ENCODE measurements at places on chromosomes 12 and 14. TPM values are rescaled to one million over a fixed set of nuclear protein-coding genes. Genes with fewer than 3 reads are reported as not detected.

The KRT81 gene
- total RNA-seq = 0.50 TPM

The PTMS gene
- 501 TPM for total RNA-seq

The PROX2 gene
- total RNA-seq = not detected

The KRT72 gene
- not detected for total RNA-seq

The KCNMB4 gene
- total RNA-seq = 1.1 TPM

The OVCH1 gene
- total RNA-seq = 0.52 TPM

The SYCP3 gene
- total RNA-seq = not detected

The TOMM20L gene
- total RNA-seq = not detected

The PAX9 gene
- 3.9 TPM for total RNA-seq

The SLC5A8 gene
- not detected for total RNA-seq

- no peak overlapping the region for H3K4me3 ChIP-seq
- DNase-seq = no peak
- H3K27ac ChIP-seq = no peak overlapping the region
- H3K27me3 ChIP-seq = no peaks in the 10 kb centered on the region
Measured at GRCh38 chr12:71125515-71125914, 32.3 kb downstream of the TSPAN8 start.

GRCh38 chr12:31259136-31259886, 66.6 kb downstream of the SINHCAF start:
- peaks cover 20% of the 10 kb centered on the region for H3K27me3 ChIP-seq
- no peaks in the 10 kb centered on the region for H3K36me3 ChIP-seq
- H3K4me1 ChIP-seq = no peaks in the 10 kb centered on the region
- H3K4me3 ChIP-seq = no peak overlapping the region
- DNase-seq = no peak

GRCh38 chr14:50025776-50026175, 90.6 kb downstream of the VCPKMT start:
- peaks cover 9% of the 10 kb centered on the region for H3K36me3 ChIP-seq
- no peak overlapping the region for H3K4me3 ChIP-seq
- peak overlapping the region; percentile 69 for H3K27ac ChIP-seq
- H3K27me3 ChIP-seq = no peaks in the 10 kb centered on the region

DNA sequence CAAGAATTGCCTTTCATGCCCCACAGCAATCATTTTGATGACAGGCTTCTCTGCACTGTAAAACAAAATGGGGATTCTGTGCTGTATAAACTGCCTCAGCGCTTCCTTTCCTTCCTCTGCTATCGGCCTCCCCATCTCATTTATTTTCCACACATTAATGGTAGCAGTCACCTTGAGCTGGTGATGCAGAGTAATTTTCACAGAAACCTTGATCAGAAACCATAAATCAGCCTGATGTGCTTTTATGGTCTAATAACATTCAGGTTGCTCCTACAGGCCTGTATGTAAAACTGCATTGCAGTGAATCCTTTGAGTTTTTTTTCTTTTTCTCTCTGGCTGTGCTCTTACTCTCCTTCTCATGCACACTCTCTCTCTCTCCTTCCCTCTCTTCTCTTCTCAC, 578.4 kb upstream of the STXBP6 start:
- no peaks in the 10 kb centered on the region for H3K36me3 ChIP-seq
- H3K4me1 ChIP-seq = no peaks in the 10 kb centered on the region
- DNase-seq = no peak
- H3K27ac ChIP-seq = no peak overlapping the region

DNA sequence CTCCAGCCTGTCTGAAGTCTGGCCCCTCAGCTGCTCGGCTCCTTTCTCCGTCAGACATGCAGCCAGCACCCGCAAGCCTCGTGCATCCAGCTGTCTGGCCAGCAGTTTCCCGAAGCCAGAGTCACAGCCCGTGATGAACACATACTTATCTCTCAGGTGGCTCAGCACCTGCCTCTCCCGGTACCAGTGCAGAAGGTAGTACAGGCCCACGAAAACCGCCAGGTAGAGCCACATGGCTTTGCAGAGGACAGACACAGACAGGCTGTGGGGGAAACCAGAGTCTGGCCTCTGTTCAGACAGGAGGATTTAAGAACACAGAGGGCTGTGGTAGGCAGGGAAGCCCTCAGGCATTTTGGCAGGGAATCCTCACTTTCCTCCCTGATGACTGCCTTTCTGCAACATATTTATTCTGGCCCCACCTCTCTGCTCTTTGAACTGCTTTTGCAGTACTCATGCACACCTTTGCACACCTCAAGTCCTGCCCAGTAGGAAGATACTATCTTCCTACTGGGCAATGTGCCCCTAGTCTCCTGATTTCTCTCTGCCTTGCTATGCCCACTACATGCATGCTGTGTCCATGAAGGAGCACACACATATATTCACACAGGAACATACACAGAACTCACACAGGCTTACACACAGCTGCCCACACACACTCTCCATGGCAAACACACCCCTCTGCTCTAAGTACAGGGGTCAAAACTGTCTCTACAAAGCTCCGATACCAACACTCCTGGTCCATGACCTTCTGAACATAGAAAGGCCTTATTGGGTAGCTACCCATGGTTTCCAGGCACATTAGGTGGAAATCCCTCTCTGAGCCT, at the start of gene RDH16:
Gene RDH16, minus strand, starts transcription at position 380 of the 824 bp plus-strand sequence. Its CDS starts 146 bp downstream, at position 234.
- no peaks in the 10 kb centered on the region for H3K36me3 ChIP-seq
- H3K4me3 ChIP-seq = no peak within 1 kb of the TSS
- H3K27me3 ChIP-seq = peaks cover 63% of the 10 kb centered on the region
- H3K4me1 ChIP-seq = peaks cover 1% of the 10 kb centered on the region

GRCh38 chr12:12048266-12048665, 22.5 kb upstream of the BCL2L14 start:
- no peaks in the 10 kb centered on the region for H3K4me1 ChIP-seq
- no peaks in the 10 kb centered on the region for H3K36me3 ChIP-seq
- H3K4me3 ChIP-seq = no peak overlapping the region
- peaks cover 8% of the 10 kb centered on the region for H3K27me3 ChIP-seq

DNA sequence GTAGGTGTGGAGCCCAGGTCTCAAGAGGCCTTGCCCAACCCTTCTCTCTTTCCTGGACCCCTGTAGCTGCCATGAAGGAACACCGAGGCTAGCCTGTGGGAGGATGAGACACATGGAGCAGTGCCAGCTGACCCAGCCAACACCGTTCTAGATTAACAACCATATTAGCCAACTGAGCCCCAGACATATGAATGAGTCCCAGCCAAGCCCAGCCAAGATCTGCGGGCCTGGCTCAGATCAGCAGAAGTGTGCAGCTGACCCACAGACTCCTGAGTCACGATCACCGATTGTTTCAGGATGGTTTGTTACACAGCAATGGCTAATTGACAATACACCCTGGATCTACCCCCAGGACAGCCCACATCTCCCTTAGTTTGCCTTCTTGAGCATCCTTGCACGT, 82.1 kb downstream of the NTF3 start:
- peak; percentile 36 for DNase-seq
- no peaks in the 10 kb centered on the region for H3K36me3 ChIP-seq
- peaks cover 11% of the 10 kb centered on the region for H3K4me1 ChIP-seq
- H3K27ac ChIP-seq = no peak overlapping the region
- peaks cover 5% of the 10 kb centered on the region for H3K27me3 ChIP-seq
- no peak overlapping the region for H3K4me3 ChIP-seq

GRCh38 chr12:31737345-31737744, 8.5 kb upstream of the AMN1 start:
- H3K36me3 ChIP-seq = no peaks in the 10 kb centered on the region
- H3K4me3 ChIP-seq = no peak overlapping the region
- peaks cover 6% of the 10 kb centered on the region for H3K4me1 ChIP-seq
- H3K27me3 ChIP-seq = no peaks in the 10 kb centered on the region
- no peak for DNase-seq
- no peak overlapping the region for H3K27ac ChIP-seq

GRCh38 chr12:70290116-70290515, 46.9 kb downstream of the CNOT2 start:
- H3K27me3 ChIP-seq = no peaks in the 10 kb centered on the region
- peaks cover 20% of the 10 kb centered on the region for H3K4me1 ChIP-seq
- H3K27ac ChIP-seq = peak overlapping the region; percentile 74
- no peak for DNase-seq
- peaks cover 32% of the 10 kb centered on the region for H3K36me3 ChIP-seq

GRCh38 chr12:27672051-27672450, 24.2 kb upstream of the REP15 start:
- no peak for DNase-seq
- H3K4me3 ChIP-seq = no peak overlapping the region
- H3K27ac ChIP-seq = no peak overlapping the region

DNA sequence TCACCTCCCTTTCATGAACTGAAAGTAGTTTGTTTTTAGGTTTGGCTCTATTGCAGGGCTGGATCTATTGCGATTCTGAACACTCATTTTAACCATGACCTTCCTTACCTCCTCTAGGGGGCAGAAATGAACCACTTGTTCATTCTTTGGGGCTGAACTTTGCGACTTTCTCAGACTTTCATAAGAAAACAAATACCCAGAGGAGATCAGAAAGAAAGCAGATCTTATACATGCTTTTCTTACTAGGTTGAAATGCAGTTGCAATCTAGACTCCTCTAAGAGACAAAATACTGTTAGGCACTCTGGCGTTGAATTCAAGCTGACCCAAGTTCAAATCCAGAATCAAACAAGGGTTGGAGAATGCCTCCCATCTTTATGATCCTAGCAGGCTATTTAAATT, 32.6 kb upstream of the PLEKHG3 start:
- H3K27ac ChIP-seq = peak overlapping the region; percentile 42
- H3K4me1 ChIP-seq = peaks cover 39% of the 10 kb centered on the region
- no peaks in the 10 kb centered on the region for H3K27me3 ChIP-seq
- DNase-seq = no peak

GRCh38 chr12:16165506-16165905, 112.0 kb downstream of the SLC15A5 start:
- H3K27ac ChIP-seq = no peak overlapping the region
- H3K4me3 ChIP-seq = no peak overlapping the region
- no peaks in the 10 kb centered on the region for H3K36me3 ChIP-seq
- no peak for DNase-seq
- H3K27me3 ChIP-seq = peaks cover 15% of the 10 kb centered on the region

GRCh38 chr14:50083467-50084337, 32.7 kb downstream of the VCPKMT start:
- DNase-seq = no peak
- no peak overlapping the region for H3K4me3 ChIP-seq
- H3K27ac ChIP-seq = peak overlapping the region; percentile 18
- peaks cover 22% of the 10 kb centered on the region for H3K4me1 ChIP-seq
- H3K36me3 ChIP-seq = no peaks in the 10 kb centered on the region

DNA sequence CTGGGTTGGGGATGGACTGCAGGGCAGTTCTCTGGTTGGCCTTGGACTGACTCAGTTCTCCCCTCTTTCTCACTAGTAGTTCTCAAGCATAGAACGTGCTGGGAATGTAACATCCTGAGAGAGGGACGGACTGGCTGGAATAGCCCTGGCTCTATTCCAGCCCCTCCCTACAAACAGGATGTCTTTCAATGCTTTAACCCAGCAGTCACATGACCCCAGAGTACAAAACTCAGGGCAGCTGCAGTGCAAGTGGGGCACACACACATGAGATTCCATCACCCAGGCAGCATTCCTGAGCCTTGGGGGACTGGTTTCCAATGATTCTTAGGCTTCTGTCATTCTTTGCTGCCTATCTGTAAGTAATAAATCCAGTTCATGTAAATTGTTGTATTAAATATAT, 1.6 kb upstream of the ACOT6 start:
- DNase-seq = no peak
- no peaks in the 10 kb centered on the region for H3K27me3 ChIP-seq
- no peaks in the 10 kb centered on the region for H3K36me3 ChIP-seq
- H3K27ac ChIP-seq = no peak overlapping the region

GRCh38 chr14:30054201-30054600, 126.6 kb upstream of the PRKD1 start:
- no peaks in the 10 kb centered on the region for H3K4me1 ChIP-seq
- no peak overlapping the region for H3K27ac ChIP-seq
- H3K27me3 ChIP-seq = no peaks in the 10 kb centered on the region

GRCh38 chr14:67583711-67584644, 16.1 kb downstream of the PIGH start:
- H3K36me3 ChIP-seq = peaks cover 3% of the 10 kb centered on the region
- H3K27ac ChIP-seq = no peak overlapping the region
- DNase-seq = no peak

- peaks cover under 1% of the 10 kb centered on the region for H3K27me3 ChIP-seq
- H3K36me3 ChIP-seq = no peaks in the 10 kb centered on the region
- H3K4me1 ChIP-seq = peaks cover under 1% of the 10 kb centered on the region
- DNase-seq = no peak
Measured at GRCh38 chr12:12689647-12690300, 6.2 kb downstream of the GPR19 start.

DNA sequence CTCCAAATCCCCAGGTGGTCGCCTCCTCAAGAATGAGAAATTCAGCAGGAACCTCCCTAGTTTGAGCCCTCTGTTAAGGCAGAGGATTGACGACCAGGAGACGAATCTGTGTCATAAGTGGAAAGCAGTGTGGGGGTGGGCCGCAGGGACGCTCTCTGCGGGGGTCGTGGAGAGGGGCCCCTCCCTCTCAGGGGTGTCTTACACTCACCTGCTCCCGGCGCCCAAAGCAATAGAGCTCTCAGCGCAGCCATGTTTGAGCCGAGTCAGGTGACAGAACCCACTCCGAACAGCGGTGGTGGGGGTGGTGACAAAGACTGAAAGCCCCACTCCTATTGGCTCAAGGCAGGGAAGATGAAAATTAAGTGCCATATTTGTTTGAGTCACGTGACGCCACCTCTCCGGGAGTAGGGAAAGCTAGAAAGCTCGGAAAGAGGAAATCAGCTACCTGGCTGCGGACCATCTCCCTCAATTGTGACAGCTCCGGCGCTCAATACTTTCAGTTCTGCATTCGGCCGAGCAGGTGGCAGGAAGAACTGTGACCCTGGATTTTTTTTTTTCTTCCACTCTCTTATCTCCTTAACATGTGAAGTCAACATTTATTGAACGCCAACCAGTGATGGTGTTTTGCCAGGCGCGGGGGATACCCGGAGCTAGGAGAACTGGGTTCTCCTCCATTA, at the start of gene ZFYVE26:
Gene ZFYVE26, minus strand, starts transcription at position 265 of the 677 bp plus-strand sequence. CDS start 627 bp downstream, outside the sequence.
- peaks cover 12% of the 10 kb centered on the region for H3K36me3 ChIP-seq
- H3K4me3 ChIP-seq = peak within 1 kb of the TSS; percentile 86
- H3K27ac ChIP-seq = peak within 1 kb of the TSS; percentile 94
- peaks cover 38% of the 10 kb centered on the region for H3K4me1 ChIP-seq

DNA sequence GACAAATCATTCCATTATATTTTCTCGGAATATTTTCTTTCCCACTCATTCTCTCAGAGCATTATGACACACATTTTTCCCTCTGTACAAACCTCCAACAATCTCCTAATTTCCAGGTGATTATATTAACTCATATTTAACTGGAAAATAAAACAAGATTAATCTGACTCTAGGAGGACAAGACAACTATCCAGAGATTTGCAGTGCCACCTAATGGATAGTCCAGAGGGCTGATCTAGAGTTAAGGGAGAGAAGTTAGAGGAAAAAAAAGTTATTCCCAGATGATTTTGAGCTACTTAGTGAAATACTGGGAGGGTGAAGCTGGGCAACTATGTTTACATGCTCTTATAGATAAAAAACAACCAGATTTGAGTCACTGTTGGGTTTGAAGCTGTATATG, 161.7 kb downstream of the ALX1 start:
- H3K36me3 ChIP-seq = no peaks in the 10 kb centered on the region
- no peak for DNase-seq
- H3K4me3 ChIP-seq = no peak overlapping the region

- DNase-seq = no peak
- H3K4me1 ChIP-seq = peaks cover 78% of the 10 kb centered on the region
- peak overlapping the region; percentile 6 for H3K4me3 ChIP-seq
- H3K36me3 ChIP-seq = peaks cover 3% of the 10 kb centered on the region
- H3K27me3 ChIP-seq = no peaks in the 10 kb centered on the region
- peak overlapping the region; percentile 76 for H3K27ac ChIP-seq
Measured at GRCh38 chr12:79911889-79912656, 22.8 kb downstream of the PPP1R12A start.

GRCh38 chr14:24268225-24268624, 3.2 kb downstream of the RABGGTA start:
- peaks cover 14% of the 10 kb centered on the region for H3K4me1 ChIP-seq
- H3K36me3 ChIP-seq = peaks cover 9% of the 10 kb centered on the region
- no peak overlapping the region for H3K27ac ChIP-seq
- DNase-seq = no peak
- H3K4me3 ChIP-seq = no peak overlapping the region
